ENCODE measurements at places on chromosomes 7 and 10.

DNA sequence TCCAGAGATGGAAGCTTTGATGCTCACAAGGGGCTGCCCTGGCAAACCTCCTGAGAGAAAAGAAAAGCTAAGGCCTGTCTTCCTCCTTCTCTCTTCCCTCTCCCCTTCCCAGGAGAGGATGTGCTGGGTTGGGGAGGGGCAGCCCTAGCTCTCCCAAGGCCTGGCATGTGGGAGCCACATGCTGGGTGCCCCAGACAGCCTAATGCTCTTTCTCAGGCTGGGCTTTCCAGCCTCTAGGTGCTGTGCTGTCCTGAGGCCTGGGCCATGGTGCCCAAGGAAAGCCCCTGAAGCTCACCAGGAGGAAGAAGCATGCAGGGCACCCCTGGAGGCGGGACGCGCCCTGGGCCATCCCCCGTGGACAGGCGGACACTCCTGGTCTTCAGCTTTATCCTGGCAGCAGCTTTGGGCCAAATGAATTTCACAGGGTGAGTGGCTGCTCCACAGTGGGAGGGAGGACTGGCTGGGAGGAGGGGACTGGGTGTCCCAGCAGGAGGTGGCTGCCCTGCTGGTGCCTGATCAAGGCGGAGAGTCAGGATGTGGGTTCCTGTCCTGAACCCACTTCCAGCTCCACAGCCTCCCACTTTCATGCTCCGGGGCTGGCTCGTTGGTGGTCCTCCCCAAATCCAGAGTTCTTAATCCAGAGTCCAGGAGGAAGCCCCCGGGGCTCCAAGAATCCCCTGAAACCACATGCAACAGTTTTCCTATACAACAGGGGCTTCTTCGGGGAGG is 1.7 kb downstream of the CPA5 start:
- DNase-seq, result no peak

GRCh38 chr10:105875050-105875449 is 1234.0 kb downstream of the SORCS3 start:
- DNase-seq, result no peak

GRCh38 chr7:47908720-47909119 is 39.5 kb downstream of the PKD1L1 start:
- DNase-seq, result no peak

- DNase-seq, result no peak
These were observed 121.7 kb downstream of the PRPF18 start for GRCh38 chr10:13708256-13708990.

GRCh38 chr7:78185149-78185745 is 386.7 kb downstream of the PHTF2 start:
- DNase-seq, result no peak

- DNase-seq, result no peak
These were observed 33.2 kb upstream of the RAB18 start for GRCh38 chr10:27470885-27471284.

GRCh38 chr10:49118430-49119074 is 3.2 kb upstream of the VSTM4 start:
- DNase-seq, result no peak

DNA sequence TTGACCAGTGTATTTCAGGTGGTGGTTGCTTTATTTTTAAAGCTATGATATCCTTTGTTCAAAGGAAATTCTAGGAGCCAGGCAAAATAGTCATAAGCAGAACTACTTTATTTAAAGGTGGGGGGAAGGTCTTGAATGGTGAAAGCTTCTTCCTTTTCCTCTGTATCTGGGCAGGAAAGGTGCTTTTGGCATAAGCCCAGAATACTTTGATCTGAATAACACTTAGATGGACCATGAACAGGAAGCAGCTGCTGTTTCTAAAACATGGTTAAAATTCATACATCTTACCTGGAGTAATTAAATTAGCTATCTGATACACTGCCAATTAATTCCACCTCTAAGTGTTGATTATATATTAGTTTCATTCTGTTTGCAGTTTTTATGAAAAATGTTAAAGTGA is 13.3 kb downstream of the ZNF804B start:
- DNase-seq, result no peak

DNA sequence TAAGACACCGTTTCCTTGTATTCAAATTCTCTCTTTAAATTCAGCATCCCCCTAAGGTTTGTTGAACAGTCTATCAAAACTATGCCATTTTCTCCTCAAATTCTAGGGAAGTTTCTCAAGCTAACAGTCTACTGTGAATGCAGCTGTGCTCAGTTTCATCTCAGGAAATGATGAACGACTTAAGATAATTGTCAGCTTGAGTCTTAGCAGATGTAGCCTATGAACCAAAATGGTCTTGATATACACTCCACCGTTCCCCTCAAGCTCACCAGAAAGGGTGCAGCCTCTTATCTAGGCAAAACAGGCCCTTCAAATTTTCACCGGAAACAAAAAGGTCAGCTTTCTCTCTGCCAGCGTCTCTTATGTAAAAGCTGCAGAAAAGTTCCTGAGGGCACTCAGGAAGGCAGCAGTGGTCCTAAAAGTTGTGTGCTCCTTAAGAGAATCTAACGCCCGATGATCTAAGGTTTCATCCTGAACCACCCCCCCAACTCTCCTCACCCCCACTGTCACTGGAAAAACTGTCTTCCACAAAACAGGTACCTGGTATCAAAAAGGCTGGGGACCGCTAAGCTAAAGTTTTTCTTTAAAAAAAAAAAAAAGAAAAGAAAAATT is 2.1 kb downstream of the DNAJC9 start:
- DNase-seq, result no peak

DNA sequence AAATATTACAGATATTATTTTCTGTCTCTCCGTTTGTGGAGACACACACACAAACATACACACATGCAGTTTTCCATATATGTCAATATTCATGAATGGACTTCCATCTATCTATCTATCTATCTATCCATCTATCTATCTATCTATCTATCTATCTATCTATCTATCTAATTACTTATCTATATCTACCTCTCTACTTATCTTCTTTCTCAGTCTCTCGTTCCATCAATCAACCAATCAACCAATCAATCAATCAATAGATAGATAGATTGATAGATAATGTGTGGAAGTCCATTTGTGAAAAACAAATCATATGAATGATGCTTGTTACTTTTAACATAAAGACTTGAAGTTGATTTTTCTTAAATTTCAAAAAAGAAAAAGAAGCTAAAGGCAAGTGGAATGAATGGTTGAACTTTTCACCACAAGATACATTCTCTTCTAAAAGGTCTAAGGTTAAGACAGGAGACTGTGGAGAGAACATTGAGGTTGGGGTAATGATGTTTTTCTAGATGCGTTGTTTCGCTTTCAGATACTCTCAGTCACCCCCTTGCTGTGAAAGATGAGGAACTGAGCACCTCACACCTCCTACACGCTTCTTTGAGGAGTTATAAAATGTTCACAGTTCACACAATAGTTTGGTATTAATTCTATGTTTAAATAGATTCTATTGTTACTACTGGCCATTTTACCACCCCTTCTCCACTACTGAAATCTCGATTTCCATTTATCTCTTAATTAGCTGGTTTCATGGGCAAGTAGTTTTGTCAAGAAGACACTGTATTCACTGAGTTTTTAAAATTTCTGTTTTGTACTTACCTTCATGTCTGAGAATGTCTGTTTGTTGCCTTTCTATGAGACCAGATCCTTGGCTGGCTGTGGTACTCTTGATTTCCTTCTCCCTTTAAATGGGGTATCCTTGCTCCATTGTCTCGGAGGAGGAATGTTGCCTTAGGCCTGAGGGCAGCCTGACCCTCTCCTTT is 114.1 kb downstream of the EMX2 start:
- no peak for DNase-seq

DNA sequence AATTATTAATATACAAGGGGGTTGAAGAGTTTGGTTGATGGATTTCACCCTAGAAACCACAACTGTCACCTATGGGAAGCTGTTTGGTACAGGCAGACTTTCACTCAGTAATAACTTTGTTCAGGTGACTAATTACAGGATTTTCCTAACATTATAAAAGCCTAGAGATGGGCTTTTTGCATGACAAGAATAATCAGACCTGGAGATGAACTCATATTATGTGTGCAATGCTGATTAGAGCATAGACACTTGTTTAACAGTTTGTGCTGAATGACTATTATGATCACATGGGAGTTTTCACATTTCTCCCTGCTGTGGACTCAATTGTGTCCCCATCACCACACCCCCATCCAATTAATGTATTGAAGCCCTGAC is 90.2 kb upstream of the STEAP4 start:
- no peak for DNase-seq

- no peak for DNase-seq
These were observed 31.8 kb upstream of the VCL start for GRCh38 chr10:73965890-73966768.

DNA sequence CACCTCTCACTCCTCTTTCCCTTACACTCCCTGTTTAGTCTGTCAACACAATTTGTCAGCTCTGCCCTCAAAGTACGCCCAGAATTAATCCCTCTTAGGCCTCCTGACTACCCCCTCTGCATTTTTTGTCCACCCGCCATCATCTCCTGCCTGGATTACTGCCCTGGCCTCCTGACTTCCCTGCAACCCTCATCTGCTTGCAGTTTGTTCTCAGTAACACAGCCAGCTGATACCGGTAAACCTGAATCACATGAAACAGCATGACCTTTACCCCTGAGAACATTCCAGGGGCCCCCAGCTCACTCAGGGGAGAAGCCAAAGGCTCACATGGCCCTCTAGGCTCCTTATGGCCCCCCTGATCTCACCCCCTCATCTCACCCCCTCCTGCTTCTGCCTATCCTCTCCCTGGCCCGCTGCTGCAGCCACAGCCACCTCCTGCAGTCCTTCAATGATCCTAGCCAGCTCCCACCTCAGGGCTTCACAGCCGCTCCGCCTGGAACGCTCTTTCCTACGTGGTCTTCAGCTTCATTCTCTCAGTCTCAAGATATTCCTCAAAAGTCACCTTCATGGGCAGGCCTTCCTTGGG is 8.9 kb downstream of the C10orf53 start:
- DNase-seq, result no peak

GRCh38 chr10:34364253-34365037 is 450.7 kb downstream of the PARD3 start:
- no peak for DNase-seq

DNA sequence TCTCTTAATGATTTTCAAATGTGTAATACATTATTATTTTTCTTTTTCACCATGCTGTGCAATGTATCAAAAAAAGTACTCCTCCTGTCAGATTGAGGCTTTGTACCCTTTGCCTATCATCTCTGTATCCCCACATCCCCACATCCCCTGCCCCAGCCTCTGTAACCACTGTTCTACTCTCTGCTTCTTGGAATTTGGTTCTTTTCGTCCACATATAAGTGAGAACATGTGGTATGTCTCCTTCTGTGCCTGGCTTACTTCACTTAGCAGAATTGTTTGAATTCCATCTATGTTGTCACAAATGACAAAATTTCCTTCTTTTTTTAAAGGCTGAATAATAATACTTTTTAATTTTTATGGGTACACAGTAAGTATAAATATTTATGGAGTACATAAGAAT is 13.8 kb downstream of the TAF3 start:
- DNase-seq, result no peak

GRCh38 chr10:46215426-46215825 is 71.4 kb upstream of the ANTXRL start:
- DNase-seq, result no peak

GRCh38 chr10:132353456-132354355 is 21.7 kb downstream of the LRRC27 start:
- no peak for DNase-seq

DNA sequence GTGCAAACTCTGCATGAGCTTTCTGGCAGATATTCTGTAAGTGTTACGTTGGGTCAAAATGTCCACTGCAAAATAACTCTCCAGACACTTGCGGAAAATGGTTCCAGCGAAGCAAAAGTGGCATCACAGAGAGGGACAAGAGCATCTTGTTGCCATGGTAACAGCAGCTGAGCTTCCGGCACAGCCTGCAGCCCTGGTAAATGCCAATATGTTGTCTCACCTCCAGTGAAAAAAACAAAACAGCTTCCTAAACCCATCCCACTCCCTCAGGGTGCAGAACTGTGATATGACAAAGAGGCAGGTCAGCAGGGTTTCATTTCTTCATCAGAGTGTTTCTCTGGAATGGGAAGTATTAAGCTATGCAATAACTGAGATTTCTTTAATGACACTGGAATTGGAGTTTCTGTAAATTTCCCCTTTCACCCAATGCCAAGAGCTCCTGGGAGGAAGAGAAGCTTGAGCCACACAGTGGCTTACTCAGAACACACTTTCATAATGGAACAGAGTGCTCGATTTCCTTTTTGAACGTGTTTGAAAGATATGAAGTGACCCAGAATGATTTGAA is 65.6 kb downstream of the FOXI2 start:
- DNase-seq, result no peak

DNA sequence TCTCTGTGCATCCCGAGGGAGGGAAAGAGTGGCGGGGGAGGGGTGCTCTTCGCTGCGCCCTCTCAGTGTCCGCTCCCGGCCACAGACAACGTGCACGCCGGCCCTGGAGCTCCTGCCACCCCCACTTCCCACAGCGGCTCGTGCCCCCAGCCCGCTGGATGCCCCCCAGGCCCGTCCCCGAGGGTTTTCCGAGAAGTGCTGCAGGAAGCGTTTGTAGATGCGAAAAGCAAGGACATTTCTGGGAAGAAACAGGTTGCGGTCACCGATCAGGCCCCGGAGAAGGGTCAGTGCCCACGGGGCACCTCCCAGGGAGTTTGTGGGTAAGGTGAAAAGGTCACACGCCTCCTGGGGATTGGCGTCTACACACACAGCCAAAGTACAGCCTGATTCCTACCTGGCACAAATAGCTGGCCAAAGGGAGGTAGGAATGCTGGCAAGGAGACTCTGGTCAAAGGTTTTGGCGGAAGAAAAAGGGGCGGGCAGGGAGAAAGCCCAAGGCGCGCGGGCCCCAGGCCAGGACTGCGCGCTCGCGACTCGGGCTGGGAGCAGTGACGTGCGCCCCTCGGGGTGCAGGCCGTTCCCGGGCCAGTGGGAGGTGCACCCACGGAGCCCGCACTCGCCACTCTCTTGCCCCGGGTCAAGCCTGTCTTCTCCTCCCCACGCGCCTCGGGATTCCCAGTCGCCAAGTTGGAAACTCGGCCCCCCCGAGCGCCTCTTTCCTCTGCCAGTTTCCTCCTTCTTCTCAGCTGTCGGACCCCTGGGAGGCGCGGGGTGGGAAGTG is 1.5 kb upstream of the NRP1 start:
- no peak for DNase-seq

DNA sequence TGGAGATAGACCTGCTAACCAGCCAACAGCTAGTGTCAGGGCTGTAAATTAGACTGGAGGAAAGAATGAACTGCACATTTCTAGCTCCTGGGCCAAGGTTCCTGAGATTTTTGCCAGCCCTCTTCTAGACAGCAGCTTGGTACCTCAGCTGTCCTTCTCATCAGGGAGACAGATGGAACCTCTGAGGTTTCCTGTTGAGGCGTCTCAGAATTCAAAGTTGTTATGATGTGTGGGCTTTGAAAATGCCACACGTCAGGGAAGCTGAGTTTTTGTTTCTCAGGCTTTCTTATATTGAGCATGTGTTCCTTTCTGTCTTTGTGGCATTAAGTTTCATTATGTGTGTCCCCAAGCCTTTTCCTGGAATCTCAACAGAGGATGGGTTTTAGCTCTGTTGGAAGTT is 736.6 kb downstream of the AUTS2 start:
- no peak for DNase-seq

DNA sequence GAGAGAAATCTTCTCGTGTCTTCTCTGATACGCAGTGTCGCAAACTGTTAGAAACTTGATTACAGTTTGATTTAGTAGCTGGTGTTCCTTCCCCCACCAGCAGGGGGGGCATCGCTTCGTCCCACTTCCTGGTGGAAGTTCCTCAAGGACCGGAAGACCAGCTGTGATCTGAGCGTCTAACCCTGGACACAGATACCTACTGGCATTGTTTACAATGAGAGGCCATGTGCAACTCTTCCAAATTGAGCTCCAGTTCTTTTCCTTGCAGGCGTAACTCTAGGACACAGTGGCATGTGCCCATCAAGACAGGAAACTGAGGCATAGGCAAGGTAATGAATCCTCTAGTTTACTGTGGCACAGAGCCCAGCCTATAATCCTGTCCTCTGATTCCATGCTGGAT is 219.0 kb downstream of the CCDC3 start:
- DNase-seq, result no peak
